ENCODE measurements at places on chromosomes 16 and 17. TPM values are rescaled to one million over a fixed set of nuclear protein-coding genes. Genes with fewer than 3 reads are reported as not detected.

GRCh38 chr16:5385115-5385514 is 287.5 kb upstream of the EEF2KMT start:
- no peak for DNase-seq

DNA sequence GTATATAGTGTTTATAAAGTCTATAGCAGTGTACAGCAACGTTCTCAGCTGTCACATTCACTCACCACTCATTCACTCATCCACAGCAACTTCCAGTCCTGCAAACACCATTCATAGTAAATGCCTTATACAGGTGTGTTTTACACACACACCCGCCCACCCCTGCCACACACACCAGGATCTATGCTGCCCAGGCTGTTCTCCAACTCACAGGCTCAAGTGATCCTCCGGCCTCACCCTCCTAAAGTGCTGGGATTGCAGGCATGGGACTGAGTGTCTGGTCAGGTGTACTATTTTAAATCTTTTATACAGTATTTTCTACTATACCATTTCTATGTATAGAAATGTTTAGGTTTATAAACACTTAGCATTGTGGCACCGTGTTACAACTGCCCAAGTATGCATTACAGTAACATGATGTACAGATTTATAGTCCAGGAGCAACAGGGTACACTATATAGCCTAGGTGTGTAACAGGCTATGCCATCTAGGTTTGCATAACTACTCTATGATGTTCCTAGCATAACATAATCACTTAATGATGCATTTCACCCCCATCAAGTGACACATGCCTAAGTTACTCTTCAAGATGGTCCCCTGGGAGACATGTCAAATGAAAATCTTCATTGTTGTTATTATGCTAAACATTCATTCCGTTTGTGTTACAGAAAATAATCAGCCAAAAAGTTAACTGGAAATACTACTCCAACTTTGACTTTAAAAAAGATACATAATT is 42.5 kb downstream of the CREBBP start:
- no peak for DNase-seq

DNA sequence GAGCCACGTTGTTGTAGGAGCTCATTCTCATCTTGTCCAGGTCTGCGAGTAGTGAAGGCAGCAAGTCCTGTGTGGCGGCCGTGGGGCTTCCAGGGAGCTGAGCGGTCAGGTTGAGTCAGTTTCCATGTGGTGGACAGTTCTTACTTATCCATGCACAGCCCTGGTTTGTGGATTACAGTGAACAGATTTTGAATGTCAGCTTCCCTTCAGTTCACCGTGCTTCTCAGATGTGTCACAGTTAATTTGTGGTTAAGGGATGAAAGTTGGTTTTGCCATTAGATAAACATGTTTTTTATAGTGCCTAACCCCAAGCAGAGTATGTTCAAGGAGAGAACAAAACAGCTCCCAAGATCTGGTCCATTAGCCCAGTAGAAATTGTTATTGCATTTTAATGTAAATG is 103.1 kb downstream of the RPTOR start:
- DNase-seq = no peak

The ITGAD gene
- not detected for total RNA-seq

The BAIAP3 gene
- total RNA-seq = 2.6 TPM

DNA sequence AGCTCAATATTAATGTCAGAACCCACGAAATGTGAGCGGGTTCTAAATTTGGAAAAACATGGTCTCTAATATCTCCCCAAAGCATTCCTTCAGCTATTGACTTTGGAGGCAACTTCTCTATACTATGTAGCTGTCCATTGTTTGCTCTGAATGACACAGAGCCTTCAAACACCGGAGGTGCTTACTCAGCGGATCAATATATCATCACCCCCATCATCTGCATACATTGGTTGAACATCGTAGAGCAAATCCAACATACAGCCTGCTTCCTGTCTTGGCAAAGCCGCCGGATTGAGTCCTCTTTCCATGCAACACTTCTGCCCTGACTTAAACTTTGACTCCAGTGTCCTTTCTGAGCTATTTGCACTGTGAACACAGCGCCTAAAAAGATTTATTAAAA is 61.3 kb downstream of the C17orf67 start:
- no peak for DNase-seq

GRCh38 chr16:15880434-15881308 is 7.7 kb downstream of the CEP20 start:
- DNase-seq = no peak

The KRT222 gene
- total RNA-seq = 1.3 TPM

- DNase-seq = no peak
Measured at GRCh38 chr17:43085474-43085873, 39.7 kb downstream of the BRCA1 start.

DNA sequence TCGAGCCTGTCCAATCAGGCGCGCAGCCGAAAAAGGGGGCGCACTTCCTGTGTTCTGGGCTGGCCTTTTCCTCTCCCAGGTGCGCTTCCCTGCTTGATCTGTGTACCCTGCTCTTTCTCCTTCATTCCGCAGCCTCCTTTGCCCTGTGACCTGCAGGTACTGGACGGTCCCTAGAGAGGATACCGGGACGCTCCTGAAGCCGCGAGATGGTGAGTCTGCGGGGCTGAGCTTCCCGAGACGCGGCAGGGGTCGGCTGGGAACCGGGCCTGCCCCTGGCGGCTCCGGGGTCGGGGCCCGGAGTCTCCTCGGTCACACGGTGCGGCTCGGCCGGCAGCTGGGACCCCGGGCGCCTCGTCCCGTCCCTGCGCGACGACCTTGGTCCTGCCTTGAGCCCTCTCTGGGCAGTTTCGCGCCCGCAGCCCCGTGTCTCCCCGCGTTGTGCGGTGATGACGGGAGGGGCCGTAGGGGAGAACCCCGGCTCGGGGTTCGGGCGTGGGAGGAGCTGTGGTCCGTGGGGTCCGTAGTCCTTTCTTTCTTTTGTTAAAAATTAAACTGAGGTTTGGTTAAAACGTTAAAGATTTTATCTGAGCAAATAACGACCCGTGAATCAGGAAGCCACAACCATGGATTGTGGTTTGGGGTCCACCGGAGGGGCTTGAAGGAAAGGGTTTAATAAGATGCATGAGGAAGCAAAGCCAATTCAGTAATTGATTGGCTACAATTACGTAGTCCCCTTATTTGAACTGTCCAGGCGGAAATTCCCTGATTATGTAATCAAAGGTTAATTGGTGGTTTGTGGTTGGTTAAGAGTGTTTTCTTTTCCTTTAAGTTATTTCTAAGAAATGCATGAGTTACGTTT is 172.8 kb upstream of the ZNF267 start:
- peak; percentile 84 for DNase-seq

The USP6 gene
- 0.34 TPM for total RNA-seq

GRCh38 chr17:76154936-76155845 is 14.1 kb upstream of the FOXJ1 start:
- peak; percentile 25 for DNase-seq

The SLFN13 gene
- total RNA-seq = 4.9 TPM

The CES3 gene
- 1.7 TPM for total RNA-seq

The TMEM235 gene
- total RNA-seq = not detected

Measured in heart left ventricle (tissue), 16 donors.